ENCODE measurements at places on chromosomes 2 and 18. TPM values are rescaled to one million over a fixed set of nuclear protein-coding genes. Genes with fewer than 3 reads are reported as not detected.

PCARE gene
- 0.43 TPM for polyA plus RNA-seq

- no peak for DNase-seq
Observed at GRCh38 chr2:1487758-1488157, 74.5 kb downstream of the TPO start.

DNA sequence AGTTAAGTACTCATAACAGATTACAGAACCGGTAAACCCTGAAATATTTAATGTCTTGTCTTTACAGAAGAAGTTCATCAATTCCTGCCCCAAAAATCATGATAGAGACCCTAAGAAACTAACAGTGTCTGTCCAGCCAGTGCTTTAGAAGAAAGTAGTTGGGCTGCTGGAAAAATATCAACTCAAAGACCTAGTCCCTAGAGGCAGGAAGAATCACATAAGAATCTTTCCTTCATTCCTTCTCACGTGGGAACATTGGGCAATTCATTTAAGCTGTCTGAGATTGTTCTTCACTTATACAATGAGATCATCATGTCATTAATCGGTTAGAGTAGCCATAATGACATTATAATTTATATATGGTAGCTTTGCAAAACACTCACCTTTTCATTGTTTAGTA, 156.4 kb downstream of the CCBE1 start:
- DNase-seq, result no peak

GRCh38 chr18:23879966-23880565, 134.5 kb upstream of the TTC39C start:
- DNase-seq, result no peak
